ENCODE measurements at places on chromosomes 5 and 9.
A peak's percentile ranks its signal among the peaks of the same experiment; 100 is the strongest.

DNA sequence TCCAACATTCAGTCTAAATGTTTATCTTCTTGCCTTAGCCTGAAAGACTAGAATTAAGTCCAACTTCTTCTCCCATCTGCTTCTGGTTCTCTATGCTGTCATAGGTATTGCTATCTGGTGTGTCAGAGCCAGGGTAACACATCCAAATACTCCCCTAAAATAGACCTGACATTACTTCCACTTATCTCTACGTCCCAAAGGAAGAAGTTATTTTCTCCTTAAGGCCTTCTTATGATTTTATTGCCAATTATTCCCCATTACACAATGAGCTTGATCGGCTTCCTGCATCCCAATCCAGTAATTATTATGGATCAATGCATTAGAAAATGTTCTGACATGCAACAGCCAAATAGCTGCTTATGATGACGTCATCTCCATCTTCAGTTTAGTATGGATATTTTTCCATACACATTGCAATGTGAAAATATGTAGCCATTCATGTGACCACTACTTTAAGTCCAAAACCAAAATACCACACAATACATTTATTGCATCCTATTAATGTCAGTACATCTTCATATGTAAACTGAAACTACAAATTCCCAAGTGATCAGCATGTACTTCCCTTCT, 555.5 kb downstream of the MAT2B start:
- DNase-seq: no peak

DNA sequence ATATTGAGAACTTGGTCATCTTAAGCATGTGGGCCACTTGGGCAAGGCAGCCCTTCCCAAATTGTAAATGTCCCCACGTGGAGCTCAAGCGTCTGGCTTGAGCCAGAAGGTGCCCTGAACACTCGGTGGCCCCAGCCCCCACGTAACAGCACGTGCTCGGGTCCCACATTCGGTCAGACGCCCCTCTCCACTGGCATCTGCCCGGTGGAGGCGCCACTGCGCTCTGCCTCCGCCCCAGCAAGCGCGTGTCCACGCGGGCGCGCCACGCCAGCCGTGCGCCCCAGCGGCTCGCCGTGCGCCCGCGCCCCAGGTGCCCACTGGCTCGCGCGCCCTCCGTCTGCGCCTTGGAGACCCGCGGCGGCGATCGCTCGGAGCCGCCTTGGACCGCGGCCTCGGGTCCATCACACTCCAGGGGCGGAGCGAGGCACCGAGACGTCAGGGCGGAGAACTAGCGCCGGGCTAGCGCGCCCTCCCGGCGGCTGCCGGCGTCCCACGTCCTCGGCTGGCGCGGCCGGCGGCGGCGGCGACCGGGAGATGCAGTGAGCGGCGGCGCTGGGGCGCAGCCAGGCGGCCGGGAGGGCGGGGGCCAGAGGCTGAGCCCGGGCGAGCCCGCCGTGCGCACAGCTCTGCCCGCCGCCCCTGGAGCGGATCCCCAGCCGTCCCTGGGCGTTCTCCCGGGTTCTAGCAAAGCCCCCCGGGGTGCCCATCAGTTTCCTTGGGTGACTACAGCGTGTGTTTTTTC, at the start of gene PALM2AKAP2:
Gene PALM2AKAP2, plus strand, starts transcription at position 488 of the 742 bp plus-strand sequence. CDS start 291 bp downstream, outside the sequence.
- DNase-seq: peak; percentile 47

GRCh38 chr5:153753645-153754432, 263.4 kb downstream of the GRIA1 start:
- DNase-seq: no peak

GRCh38 chr5:153237671-153238332, 252.7 kb upstream of the GRIA1 start:
- no peak for DNase-seq

GRCh38 chr9:89408628-89409101, 89.2 kb downstream of the SEMA4D start:
- DNase-seq: no peak

DNA sequence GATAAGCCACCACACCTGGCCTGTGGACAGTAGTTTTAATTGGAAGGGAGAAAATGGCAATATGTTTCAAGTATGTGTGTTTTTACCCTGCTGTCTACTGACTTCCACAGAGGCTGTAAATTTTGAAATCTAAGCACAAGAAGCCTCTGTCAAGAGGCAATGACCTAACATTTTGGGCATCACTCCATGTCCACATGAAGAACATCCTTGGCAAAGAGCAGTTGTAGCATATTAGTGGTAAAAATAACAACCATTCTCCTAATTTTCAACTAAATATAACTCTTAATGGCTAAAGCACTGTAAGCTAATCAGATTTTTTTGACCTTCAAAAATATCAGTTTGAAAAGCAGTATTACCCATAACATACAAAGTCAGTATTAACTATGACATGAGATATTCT, 100.3 kb upstream of the APC start:
- DNase-seq: no peak

GRCh38 chr5:10489810-10490426, 48.2 kb downstream of the ROPN1L start:
- no peak for DNase-seq

DNA sequence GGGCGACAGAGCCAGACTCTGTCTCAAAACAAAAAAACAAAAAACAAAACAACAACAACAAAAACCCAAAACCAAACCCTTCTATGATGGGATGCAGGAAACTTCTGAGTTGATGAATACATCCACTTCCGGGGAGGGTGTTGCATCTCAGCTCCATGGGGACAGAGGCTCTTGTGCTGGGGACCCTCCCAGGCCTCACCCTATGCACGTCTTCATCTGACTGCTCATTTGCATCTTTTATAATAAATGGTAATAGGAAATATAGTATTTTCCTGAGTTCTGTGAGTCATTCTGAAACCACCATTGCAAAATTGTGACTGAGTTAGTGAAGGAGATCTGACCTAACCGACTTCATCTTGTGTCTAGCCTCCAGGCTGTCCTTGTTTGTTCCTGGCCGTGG, 109.5 kb upstream of the SLC28A3 start:
- DNase-seq: no peak

DNA sequence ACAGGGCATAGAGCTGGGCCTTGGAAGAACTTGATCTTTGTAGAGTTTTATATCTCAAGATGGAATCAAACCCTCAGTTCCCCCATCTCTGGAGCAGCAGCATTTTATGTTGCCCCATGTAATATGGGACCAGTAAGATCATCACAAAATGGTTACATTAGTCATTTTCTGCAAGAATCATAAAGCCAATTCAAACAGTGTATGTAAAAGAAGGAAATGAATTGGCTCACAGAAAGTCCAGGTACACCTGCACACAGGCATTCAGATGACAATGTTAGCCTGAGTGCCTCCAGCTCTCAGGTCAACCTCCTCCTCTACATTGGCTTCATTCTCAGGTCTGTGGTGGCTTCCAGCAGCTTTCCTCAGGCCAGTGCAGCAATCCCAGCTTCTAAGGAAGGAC, 35.1 kb downstream of the CYFIP2 start:
- DNase-seq: no peak

- DNase-seq: no peak
Measured at GRCh38 chr5:168916266-168916665, 337.1 kb upstream of the PANK3 start.

DNA sequence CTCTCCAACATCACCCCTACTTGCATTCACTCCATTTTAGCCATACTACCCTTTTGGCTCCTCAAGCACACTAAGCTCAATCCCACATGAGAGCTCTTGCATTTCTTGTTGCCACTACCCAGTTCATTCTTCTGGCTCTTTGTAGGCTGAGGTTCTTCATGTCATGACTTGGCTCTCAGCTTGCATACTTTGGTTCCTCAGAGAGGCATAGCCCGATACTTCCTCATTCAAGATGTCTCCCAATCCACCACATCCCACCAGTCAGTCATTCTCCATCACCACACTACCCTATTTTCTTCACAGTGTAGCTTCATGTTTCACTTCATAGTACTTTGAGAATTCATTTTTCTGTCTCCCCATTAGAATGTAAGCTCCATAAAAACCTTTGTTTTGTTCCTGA, 116.7 kb downstream of the NR6A1 start:
- no peak for DNase-seq

GRCh38 chr9:33350310-33350709, 52.1 kb downstream of the AQP7 start:
- no peak for DNase-seq

Data from HTR-8/SVneo (cell line).